ENCODE measurements at places on chromosomes 7 and 10.

- DNase-seq, result peak; percentile 100
Observed at GRCh38 chr10:98361131-98362025, 53.6 kb downstream of the PYROXD2 start.

- DNase-seq, result no peak
Observed at GRCh38 chr10:130982802-130983201, 328.7 kb downstream of the TCERG1L start.

DNA sequence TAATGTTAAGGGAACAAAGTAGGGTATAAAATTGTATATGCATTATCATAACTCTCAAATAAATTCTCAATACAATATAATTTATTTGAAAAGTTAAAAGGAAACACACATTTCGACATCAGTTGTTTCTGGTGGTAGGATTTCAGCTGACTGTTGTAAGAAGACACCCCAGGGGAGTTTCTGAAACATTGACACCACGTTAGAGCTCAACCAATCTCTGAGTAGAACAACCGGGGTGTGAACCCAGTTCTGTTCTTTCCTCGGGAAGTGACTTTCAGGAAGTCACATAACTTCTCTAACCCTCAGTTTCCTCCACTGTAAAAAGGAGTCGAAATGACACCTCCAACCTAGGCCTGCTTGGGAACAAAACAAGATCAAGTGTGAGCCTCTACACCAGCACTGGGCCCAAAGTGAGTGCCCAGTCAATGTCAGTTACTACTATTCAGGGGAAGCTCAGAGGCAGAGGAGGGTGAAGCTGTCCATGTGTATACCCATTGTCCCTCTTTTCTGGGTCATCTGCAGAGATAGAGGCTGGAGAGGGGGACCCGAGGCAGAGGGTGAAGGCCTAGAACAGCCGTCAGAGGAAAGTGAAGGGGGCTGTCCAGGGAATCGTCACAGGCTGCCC lies 67.1 kb downstream of the AOAH start:
- peak; percentile 64 for DNase-seq

GRCh38 chr7:57199252-57199651 lies 67.0 kb upstream of the ZNF479 start:
- DNase-seq, result no peak

DNA sequence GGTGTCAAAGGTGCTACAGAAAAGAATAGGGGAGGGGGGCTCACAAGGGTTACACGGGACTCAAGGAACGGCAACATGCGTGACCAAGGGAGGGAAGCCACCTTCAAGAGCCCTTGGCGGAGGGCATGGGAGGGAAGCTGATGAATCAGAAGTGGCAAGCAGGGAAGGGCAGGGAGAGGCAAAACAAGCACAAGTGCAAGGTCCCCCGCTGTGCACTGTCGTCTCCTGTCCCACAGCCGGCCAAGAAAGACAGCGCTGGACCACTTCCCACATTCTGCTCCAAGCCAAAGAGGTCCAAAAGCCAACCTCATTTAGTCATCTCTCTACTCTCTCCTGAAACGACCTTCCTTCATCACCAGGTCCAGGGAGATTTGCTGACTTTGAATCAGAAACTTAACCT lies 102.7 kb downstream of the CALN1 start:
- DNase-seq, result no peak

DNA sequence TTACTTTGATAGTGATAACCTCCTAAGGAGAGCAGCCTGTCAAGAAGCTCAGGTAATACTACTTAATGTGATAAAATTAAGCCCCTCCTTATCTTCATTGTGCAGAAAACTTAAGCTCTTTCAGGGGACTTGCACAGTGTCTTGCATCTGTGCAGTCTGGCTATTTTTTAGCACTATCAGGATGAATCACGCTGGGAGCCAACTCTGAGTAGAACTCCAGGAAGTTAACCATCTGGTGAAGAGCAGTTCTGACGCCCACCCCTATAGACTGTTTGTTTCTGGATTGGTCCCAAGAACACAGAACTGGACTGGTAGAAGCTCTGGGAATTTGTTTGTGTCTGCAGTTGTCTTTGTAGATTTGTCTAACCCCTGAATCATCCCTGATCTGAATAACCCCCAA lies 41.9 kb downstream of the AGK start:
- DNase-seq, result peak; percentile 94

DNA sequence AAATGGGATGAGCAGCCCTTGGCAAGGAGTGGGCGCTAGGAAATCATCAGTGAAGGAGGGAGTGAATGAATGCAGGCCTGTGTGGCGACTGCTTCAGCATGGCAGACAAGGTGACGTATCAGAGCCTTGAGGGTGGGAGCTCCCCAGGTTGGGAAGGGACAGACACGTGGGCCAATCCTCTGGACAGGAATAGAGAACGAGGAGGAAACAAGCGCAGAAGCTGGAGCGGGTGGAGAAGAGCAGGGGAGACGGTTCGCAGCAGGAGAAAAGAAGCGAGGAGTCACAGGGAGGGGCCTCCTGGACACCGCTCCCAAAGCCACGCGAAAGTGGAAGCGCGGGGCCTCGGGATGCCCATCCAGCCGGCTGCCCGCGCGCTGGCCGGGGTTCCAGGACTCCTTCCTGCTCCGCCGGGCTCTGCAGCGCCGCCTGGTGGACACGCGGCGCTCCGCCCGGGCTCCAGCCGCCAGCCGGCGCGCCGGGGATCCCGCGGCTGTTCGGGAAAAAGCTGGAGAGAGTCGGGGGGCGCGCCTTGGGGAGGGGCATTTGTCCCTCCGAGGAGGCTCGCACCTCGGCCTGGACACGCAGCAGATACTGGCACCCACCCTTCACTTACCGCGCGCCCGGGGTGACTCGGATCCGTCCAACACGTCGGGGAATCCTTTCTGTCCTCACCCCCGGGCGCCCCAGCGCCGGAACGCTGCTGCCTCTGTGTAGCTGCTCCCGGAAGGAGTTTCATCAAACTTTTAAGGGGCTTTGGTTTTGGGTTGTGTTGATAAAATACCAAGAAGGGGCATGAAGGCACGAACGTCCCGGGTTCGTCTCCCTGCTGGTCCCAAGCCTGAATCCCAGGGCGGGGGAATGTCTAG lies 6.3 kb downstream of the ZNF503 start:
- DNase-seq, result peak; percentile 31

DNA sequence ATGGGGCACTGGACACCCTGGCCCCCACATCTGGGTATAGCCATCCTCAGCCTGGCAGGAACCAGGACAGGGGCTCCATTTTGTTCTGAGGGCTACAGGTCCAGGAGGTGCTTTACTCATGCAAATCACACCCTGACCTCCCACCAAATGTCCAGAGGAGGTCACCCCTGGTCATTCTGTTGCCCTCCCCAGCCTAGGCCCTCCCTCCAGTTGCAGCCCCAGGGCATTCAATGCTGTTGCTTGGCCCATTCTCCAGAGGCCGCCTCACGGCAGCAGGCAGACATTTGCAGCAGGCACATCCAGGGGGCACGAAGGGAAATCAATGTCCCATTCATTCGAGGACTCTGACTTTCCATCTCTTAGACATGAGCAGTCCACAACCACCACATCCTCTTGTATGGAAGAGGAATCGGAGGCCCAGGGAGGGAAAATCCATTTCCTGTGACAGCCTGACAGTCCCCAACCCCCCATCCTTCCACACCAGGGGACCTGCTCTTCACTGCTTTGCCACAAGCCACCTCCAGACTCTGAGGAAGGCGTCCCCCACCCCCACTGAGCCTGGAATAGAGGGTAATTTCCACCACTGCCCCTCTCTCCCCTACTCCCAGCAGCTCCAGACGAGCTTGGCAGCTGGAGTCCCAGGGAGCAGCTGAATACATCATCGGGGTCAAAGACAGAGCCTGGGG lies 76.2 kb upstream of the UNC5B start:
- no peak for DNase-seq

DNA sequence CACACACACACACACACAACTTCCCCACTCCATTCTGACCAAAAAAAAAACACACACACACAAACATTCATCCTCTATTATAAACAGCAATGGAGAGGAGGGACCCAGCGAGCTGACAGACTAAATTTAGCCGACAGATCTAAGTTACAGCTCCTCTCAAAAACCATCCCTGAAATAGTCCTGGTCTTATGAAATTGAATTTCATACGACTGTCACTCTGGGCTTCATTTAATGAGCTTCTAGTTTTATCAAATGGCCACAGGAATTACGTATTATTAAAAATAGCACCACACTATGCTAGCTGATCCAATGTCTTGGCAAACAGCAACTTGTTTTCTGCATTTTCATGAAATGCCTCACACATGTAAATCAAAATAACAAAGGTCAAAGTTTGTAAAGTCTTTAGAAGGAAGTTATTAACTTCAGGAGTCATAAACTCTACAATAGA lies 131.3 kb upstream of the ASAH2 start:
- DNase-seq, result no peak

All from iris pigment epithelial cell (primary cell).